ENCODE measurements at places on chromosomes 13 and 19. TPM values are rescaled to one million over a fixed set of nuclear protein-coding genes. Genes with fewer than 3 reads are reported as not detected.

- DNase-seq = no peak
These were observed 4.4 kb downstream of the SULT2A1 start for GRCh38 chr19:47881757-47882156.

DNA sequence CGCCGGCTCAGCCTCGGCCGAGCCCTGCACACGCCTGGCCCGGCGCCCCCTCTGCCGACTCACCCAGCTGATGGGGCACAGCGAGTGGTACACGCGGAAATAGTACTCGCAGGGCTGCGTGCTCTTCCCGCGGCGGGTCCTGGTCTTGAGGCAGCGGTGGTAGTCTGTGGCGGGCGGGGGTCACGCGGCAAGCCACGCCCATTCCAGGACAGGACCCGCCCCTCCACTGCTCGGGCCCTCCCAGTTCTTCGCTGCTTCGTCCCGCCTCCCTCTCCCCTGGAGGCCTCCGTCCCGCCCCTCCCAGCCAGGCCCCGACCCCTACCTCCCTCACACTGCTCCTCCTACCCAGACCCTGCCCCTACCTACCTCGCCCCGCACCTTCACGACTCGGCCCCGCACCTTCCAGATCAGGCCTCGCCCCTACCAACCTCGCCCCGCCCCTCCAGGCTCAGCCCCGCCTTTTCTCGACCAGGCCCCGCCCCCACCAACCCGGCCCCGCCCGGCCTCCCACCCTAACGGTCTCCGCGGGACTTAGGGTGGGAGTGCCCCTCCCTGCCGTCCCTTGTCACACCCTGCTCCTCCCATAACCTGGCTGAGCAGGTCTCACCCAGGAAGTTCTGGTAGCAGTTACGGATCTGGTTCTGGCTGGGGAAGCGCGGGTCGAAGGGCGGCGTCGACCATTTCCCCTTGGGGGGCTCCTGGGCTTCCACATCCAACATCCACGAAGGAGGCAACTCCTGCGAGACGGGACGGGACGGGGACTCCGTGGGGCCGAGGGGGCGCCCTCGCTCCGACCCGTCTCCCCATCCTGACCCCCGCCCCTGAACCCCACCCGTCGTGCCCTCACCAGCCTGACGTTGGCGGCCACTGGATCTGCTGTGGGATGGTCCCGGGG, 469 bp downstream of the COX6B2 start:
- DNase-seq = peak; percentile 52

- DNase-seq = no peak
These were observed 21.0 kb upstream of the CBY2 start for GRCh38 chr13:45681113-45681512.

- DNase-seq = no peak
These were observed 776 bp upstream of the NCLN start for GRCh38 chr19:3184847-3185460.

The GPC6 gene
- 0.54 TPM for total RNA-seq

The PSG6 gene
- total RNA-seq = not detected

The TSSK6 gene
- 5.4 TPM for total RNA-seq
